ENCODE measurements at places on chromosomes 2 and 18.

DNA sequence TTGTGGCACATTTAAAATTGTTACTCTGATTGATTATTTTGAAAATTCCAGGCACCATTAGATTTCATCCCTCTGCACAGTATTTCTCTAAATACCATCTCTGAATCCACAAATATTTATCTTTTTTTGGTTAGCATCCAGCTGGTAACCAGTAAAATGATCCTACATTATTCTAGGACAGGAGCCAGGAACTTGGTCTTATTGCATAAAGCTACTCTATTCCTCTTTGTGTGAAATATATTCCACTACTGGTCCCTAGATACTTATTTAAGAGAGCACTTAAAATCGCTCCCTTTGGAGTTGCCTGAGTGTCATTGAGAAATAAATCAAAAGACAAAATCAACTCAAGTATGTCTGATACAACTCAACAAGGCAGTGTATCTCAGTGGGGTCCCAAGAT, 7.4 kb upstream of the MBOAT2 start:
- no peak for DNase-seq

- no peak for DNase-seq
Measured at GRCh38 chr2:53508667-53509066, 258.9 kb upstream of the CHAC2 start.

DNA sequence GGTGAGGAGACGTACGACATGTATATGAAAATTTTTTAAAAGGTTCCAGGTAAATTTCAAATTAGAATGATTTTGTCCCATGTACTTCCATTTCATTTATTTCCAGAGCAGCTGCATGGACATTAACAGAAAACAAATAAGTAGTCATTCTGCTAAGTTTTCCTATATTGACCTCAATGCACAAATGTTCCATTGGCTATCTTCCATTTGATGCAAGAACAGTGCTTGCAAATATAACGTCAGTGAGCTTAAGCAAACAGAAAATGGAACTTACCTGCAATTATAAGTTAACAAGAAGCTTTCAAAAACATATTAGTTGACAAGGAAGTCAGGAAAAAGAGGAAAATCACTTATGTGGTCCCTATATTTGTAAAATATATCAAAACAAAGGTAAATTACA, 16.6 kb downstream of the PAIP2B start:
- no peak for DNase-seq

DNA sequence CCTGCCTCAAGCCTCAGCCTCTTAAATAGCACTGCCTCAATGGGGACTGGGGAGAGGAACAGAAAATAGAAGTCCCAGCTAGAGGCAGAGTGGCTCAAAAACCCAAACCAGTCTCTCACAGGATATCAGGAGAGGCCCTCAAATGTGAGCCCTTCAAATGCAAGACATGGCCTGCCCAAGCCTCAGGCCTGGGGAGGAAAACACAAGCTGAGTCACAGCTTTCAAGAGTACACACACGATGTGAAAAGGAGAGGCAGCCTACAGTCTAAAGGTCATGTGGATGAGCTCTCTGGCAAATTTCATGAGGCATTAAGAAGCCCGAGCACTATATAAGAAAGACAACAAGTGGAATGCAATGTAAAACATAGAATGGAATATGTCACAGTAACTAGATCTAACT, 316.6 kb upstream of the MEX3C start:
- no peak for DNase-seq

GRCh38 chr2:47819834-47820233, 36.9 kb downstream of the MSH6 start:
- no peak for DNase-seq

- DNase-seq, result no peak
Measured at GRCh38 chr18:43978174-43978573, 700.9 kb upstream of the SYT4 start.

GRCh38 chr2:222903234-222904220, 42.7 kb downstream of the ACSL3 start:
- DNase-seq, result peak; percentile 66

All from GM10248 (cell line).